ENCODE measurements at places on chromosomes 12 and 14.

- DNase-seq: peak; percentile 31
Measured at GRCh38 chr12:52307836-52308805, 13.1 kb downstream of the KRT83 start.

GRCh38 chr14:90602088-90602687, 205.4 kb downstream of the CALM1 start:
- DNase-seq: no peak

DNA sequence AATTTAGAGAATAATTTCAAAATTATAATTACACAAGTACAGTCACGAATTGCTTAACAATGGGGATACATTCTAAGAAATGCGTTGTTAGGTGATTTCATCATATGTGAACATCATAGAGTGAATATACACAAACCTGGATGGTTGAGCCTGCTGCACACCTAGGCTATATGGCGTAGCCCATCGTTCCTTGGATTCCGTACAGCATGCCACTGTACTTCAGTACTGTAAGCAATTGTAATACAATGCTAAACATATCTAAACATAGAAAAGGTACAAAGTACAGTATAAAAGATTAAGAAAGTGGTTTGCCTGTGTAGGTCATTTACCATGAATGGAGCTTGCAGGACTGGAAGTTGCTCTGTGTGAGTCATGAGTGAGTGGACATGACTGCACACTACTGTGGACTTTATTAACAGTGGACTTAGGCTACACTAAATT, 286.2 kb downstream of the CACNA1C start:
- DNase-seq: peak; percentile 43

- peak; percentile 63 for DNase-seq
Measured at GRCh38 chr12:96070670-96071279, 35.4 kb upstream of the LTA4H start.
